ENCODE measurements at places on chromosomes 4 and X.

DNA sequence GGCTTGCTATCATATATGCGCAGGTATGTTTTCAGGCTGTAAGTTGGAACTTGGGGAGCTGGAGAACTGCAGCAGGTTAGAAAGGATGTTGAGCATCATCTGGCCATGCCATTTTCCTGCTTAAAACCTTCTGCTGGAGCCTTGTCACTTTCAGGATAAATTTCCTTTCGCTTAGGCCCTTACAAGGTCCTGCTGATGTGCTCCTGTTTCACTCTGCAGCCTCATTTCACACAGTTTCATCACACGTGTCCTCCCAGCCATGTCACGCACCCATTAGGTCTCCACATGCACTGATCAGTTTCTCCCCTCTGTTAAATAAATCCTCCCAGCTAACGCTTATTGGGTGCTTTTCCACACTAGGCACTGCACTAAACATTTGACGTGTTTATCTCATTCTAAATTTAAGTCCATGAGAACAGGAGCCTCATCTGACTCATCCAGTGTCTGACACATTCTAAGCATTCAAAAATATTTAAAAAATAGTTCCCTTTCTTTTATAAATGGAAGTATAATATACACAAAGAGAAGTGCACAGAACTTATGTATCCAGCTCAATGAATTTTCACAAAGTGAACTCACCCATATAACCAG is 14.5 kb downstream of the SOD3 start:
- DNase-seq: no peak

DNA sequence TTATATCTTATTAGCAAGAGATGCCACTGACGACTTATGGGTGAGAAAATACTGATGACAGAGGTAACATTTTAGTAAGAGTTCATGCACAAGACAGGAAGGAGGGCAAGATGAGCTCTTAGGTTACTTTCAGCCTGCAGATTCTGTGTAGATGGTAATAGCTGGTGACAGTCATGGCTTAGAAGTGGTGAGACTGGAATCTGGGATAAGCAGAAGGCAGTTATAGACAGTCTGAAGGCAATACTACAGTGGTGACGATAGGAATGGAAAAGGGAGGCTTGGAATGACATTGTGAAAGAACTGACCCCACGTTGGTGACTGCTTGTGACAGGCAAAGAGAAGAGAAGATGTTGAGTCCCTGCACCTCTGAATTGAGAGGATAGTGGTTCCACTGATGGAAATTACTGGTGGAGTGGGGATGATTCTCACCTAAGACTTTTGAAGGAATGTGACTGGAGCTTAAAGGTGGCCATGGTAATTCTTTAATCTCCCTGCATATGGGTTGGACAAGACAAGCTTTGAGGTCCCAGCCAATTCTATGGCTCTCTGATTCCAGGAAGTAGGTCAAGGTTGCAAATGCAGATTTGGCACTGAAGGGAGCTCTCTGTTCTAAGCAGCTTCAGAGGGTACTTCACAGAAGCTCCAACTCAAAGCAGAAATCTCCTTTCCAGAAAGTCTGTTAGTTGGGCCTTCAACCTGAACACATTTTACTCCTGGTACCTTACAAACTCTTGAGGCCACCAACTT is 99.7 kb downstream of the RASL11B start:
- no peak for DNase-seq

- no peak for DNase-seq
Measured at GRCh38 chrX:31280580-31280979, 208.7 kb upstream of the FTHL17 start.

GRCh38 chrX:73758250-73758649 is 195.3 kb downstream of the CHIC1 start:
- DNase-seq: no peak

GRCh38 chr4:40553995-40554394 is 75.7 kb downstream of the RBM47 start:
- no peak for DNase-seq
